ENCODE measurements at places on chromosomes 2 and 18. TPM values are rescaled to one million over a fixed set of nuclear protein-coding genes. Genes with fewer than 3 reads are reported as not detected.

GRCh38 chr2:8222979-8223694 is 458.7 kb upstream of the ID2 start:
- DNase-seq = no peak

The SLC8A1 gene
- total RNA-seq = 1.7 TPM

The APCDD1 gene
- total RNA-seq = 1.8 TPM

- DNase-seq = no peak
Measured at GRCh38 chr2:151727593-151728552, 6.4 kb downstream of the NEB start.

DNA sequence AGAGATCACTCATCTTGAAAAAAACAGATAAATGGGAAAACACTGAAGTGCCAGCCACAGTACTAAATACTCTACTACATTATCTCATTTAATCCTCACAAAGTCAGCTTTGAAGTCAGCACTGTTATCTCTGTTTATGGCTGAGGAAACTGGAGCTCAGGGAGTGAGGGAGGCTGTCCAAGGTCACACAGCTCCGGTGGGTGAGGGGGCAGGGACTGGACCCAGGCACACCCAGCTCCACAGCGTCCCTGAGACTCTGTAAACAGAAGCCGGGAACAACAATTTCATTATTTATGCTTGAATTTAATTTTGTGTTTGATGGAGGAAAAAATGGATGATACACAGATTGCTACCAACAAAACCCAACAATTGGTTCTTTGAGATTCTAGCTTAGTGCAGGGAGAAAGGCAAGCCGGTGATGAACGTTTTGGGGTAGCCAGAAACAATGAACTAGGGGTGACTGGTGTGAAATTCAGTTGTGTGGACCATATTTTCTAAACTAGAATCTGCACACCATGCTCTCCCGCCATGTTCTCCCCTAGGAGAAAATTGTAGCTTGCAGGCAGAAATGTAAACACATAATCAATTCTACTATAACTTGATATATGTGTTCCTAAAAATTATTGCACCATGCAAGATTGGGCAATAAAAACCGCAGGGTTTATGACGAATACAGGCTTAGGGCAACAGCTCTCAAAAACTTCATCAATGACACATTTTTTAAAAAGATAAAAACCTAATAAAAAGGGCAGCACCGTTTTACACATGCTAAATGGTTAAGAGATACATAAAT is at the start of gene GREB1:
GREB1 (plus strand) TSS at position 768 of the 793 bp plus-strand sequence. CDS start 22,570 bp downstream, outside the sequence.
- no peak for DNase-seq

The RGPD4 gene
- total RNA-seq = 0.07 TPM

The CDCA7 gene
- 48.9 TPM for total RNA-seq

The KATNAL2 gene
- total RNA-seq = 20.1 TPM

GRCh38 chr2:171479154-171479814 is 43.0 kb upstream of the CYBRD1 start:
- DNase-seq = no peak

GRCh38 chr2:114024326-114024725 is 134.4 kb downstream of the ACTR3 start:
- no peak for DNase-seq

- DNase-seq = no peak
Measured at GRCh38 chr2:156333274-156333950, 891 bp upstream of the NR4A2 start.

DNA sequence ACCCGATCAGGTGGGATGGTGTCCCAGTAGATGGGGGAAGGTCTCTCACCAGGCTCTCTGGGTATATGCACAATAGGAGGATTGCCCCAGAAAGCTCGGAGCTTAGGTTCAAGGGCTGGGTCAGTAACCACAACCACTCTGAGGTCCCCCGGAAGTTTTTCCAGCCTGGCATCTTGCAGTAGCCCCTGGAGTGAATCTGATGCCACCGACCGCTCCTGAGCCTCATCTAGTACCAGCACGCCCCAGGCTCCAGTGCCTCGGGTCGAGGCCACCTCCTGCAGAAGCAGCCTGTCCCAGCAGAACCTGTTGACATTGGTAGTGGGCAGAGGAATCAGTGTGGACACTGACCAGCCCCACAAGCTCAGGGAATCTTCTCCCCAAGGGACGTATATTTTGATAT is 2.0 kb downstream of the DQX1 start:
- no peak for DNase-seq

GRCh38 chr2:157143901-157144300 is 113.6 kb upstream of the GALNT5 start:
- DNase-seq = no peak

GRCh38 chr18:8962192-8962779 is 140.2 kb upstream of the NDUFV2 start:
- no peak for DNase-seq

The DLX1 gene
- not detected for total RNA-seq

The WDR54 gene
- 66.4 TPM for total RNA-seq

The CENPO gene
- 47.3 TPM for total RNA-seq

The SERPINB11 gene
- total RNA-seq = not detected

DNA sequence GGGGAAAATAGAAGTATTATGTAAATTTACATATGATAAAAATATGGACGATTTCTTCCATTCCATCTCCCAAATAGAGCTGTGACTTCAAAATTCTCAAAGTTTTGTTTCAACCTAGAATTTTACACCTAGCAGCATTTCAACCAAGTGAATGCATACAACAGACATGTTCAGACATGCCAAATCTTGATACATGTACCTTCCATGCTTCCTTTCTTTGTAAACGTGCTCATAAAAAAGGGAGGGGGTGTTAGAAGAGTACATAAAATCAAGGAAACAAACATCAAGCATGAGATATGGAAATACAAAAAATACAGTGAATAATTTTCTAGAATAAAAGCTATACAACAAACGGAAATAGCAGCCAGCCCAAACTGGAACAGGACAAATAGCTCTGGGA is 974.2 kb downstream of the ERBB4 start:
- no peak for DNase-seq

The OBSL1 gene
- total RNA-seq = 140 TPM

Data from H9 (cell line).